ENCODE measurements at places on chromosomes 3 and 15.

- no peak for DNase-seq
Observed at GRCh38 chr3:65811086-65811761, 227.5 kb downstream of the MAGI1 start.

DNA sequence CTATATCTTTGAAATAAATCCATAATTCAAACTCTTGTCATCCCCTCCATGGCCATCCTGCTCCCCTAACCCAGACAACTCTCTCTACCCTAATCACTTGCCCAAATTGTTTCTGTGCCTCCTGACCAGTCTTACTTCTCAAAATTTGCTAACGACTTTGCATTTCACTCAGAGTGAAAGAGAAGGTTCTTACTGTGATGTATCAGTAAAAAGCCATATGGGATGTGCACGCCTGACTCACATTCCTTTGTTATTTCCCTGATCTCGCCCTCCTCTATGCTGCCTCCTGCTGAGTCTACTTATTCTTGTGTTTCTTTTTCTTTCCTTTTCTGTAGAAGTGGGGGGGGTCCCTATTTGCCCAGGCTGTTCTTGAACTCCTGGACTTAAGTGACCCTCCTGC lies 487.2 kb upstream of the FRG2C start:
- DNase-seq = no peak

GRCh38 chr3:68985146-68985790 lies 28.2 kb downstream of the EOGT start:
- DNase-seq = no peak

- DNase-seq = no peak
Observed at GRCh38 chr3:47398228-47398627, 17.4 kb downstream of the PTPN23 start.

- DNase-seq = no peak
Observed at GRCh38 chr15:47504624-47505256, 212.6 kb upstream of the SEMA6D start.

DNA sequence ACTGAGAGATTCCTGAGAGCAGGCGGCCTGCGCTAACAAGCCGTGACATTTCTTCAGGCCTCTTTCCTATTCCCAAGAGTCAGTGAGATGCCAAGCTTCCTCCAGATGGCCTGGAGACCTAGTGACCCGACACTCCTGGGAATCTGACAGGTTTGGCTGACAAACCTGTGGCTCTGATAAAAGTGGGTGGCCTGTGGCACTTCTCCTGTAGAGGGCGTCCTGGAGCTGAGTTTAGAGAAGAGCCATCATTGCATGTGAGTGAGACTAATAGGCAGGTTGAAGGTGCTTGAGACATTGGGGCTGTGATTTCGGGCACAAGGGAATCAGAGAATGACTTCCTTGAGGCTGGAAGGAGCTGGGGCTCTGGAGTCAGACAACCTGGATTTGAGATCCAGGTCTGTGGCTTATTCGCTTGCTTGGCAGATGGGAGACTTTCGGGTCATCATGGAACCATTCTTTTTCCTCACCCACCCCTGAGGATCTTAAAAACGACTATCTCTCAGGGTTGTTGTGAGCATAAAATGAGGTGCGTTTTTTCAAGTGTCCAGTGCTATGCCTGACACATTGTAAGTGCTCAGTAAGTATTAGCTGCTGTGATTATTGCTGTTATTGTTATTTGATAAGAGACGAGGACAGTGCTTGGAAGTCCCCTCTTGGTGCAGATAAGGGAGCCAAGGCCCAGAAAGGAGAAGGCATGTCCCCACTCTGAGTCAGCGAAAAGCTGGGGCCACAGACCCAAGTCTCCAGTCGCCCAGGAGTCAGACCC lies 77.2 kb downstream of the SCN10A start:
- DNase-seq = no peak

- DNase-seq = no peak
Observed at GRCh38 chr15:34126522-34126921, 24.6 kb downstream of the PGBD4 start.

- no peak for DNase-seq
Observed at GRCh38 chr3:11248596-11248995, 23.6 kb upstream of the ATG7 start.

- no peak for DNase-seq
Observed at GRCh38 chr3:118530350-118530922, 504.2 kb downstream of the IGSF11 start.

- DNase-seq = no peak
Observed at GRCh38 chr3:52791928-52792327, 2.7 kb upstream of the ITIH3 start.

GRCh38 chr3:149021830-149022229 lies 30.5 kb downstream of the GYG1 start:
- DNase-seq = no peak

DNA sequence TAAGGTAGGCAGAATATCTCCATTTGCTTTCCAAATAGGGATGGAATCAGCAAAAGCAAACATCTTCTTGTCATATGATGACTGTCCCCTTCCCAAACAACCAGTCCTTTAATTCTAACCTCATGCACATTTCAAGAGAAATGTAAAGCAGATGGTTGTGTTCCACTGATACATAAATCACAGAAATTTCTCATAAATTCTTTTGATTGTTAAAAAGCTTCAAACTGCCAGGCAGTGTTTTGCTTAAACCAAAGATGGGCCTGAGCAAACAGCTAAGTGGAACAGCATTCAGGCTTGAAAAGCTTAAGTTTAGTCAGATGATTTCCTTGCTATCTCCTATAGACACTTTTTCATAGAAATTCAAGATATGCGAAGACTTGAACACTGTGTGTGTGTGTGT lies 74.3 kb upstream of the SOX2 start:
- no peak for DNase-seq

Measured in activated naive CD4-positive, alpha-beta T cell treated with Interleukin-2 at 50 U/mL for 16 hours (primary cell).